Mesenteric fat pad (tissue), 1 donor: ENCODE measurements at places on chromosomes 1 and 21. TPM values are rescaled to one million over a fixed set of nuclear protein-coding genes. Genes with fewer than 3 reads are reported as not detected.

Gene TADA1
- 6.4 TPM for total RNA-seq

Gene EPS8L3
- total RNA-seq = 0.58 TPM

Gene SPRR5
- not detected for total RNA-seq

Gene LEFTY2
- total RNA-seq = 2.2 TPM

Gene ARHGEF10L
- 37.0 TPM for total RNA-seq

Gene SLFNL1
- 0.22 TPM for total RNA-seq

Gene PRELP
- 80.0 TPM for total RNA-seq

Gene ZNF362
- total RNA-seq = 29.6 TPM

Gene LHX8
- total RNA-seq = not detected
